Muscle of back (tissue), 13 donors: ENCODE measurements at places on chromosomes 3 and 15.
A peak's percentile ranks its signal among the peaks of the same experiment; 100 is the strongest.

DNA sequence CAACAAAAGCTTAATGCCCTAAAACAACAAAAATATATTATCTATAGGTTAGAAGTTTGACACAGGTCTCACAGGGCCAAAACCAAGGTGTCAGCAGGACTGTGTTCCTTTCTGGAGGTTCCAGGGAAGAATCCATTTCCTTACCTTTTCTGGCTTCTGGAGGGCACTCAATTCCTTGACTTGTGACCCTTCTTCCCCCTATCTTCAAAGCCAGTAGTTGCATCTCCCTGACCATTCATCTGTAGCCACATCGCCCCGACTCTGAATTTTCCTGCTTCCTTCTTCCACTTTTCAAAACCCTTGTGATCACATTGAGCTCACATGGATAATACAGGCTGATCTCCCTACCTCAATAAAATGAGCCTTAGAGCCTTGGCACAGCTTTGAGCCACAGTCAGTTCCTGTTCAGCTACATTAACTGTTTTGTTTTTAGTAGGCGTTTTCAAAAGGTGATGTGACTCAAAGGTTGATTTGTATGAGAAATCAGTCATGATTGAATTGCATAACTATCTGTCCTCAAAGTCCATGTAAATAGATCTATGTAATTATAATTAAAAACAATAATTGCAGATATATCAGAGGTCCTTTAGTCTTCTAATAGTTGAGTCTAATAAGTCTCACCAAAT is 12.4 kb downstream of the PFN2 start:
- DNase-seq = no peak

GRCh38 chr3:137259089-137259488 is 301.3 kb downstream of the IL20RB start:
- DNase-seq = no peak

GRCh38 chr15:80459380-80459779 is 55.2 kb downstream of the ARNT2 start:
- DNase-seq = no peak

- DNase-seq = no peak
These were observed 234.0 kb upstream of the BHLHE40 start for GRCh38 chr3:4745235-4745610.

GRCh38 chr3:120678984-120679383 is 3.1 kb downstream of the HGD start:
- no peak for DNase-seq

DNA sequence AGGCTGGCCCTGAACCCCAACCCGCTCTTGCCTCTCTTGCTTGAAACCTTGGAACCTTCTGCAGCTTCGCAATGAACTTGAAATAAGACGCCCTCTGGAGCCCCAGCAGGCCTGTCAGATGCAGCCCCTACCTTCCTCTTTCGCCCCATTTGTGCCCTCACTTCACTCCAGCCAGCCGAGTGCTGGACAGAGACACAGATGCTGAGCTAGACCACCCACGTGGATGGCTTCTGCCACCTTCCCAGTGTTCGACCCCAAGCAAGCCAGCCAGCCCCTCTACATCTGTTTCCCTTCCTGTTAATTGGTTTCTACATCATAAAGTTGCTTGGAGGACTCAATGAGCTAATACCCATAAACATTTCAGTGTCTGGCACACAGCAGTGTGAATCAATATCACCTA is 23.8 kb upstream of the SNRPA1 start:
- DNase-seq = no peak

- DNase-seq = no peak
These were observed 36.5 kb upstream of the UACA start for GRCh38 chr15:70799667-70800450.

- no peak for DNase-seq
These were observed 42.4 kb downstream of the OIP5 start for GRCh38 chr15:41289953-41290352.

DNA sequence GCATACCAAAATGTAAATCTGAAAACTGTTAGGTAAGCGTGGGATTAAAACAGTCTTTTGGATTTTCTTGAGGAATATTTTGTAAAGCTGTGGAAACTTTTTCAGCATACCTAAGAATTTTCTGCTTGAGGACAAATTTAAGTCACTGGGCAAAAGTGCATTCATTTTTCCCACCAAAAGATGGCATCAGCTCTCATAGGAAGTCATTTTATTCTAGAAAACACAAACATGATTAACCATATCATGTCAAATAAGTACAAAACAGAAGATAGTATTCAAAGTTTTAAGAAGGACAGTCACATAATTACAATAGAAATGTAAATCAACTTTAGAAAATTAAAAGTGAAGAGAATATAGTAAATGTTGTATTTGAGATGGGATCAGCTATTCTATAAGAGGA is 63.5 kb downstream of the SLC49A4 start:
- DNase-seq = peak; percentile 62

DNA sequence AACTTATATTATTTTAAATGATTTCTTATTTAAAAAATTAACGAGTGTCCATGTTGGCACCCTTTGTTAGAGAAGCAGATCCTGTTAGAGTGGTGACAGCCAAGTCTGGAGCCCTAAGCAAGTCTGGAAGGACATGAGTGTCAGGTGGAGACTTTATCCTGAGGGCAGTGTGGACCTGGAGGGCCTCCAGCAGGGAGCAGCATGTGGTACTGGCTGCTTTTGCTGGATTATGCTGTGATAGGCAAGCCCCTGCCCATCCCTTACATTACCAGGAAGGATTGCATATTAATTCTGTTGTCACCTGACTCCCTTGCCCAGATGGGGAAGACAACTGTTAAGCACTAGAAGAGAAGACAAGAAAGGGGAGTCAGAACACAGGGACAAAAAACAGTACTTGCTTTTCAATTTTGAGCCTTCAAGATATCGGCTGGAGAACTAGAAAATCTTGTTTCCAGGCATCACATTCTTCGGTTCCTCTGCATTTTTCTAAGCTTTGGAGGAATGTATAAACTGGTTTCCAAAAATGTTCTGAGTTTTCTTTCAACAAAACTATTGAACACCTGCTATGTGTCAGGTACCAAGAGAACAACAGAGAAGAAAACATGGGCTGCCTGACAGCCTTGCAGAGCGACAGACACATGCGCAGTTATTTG is 22.7 kb downstream of the ZNF860 start:
- DNase-seq = no peak

DNA sequence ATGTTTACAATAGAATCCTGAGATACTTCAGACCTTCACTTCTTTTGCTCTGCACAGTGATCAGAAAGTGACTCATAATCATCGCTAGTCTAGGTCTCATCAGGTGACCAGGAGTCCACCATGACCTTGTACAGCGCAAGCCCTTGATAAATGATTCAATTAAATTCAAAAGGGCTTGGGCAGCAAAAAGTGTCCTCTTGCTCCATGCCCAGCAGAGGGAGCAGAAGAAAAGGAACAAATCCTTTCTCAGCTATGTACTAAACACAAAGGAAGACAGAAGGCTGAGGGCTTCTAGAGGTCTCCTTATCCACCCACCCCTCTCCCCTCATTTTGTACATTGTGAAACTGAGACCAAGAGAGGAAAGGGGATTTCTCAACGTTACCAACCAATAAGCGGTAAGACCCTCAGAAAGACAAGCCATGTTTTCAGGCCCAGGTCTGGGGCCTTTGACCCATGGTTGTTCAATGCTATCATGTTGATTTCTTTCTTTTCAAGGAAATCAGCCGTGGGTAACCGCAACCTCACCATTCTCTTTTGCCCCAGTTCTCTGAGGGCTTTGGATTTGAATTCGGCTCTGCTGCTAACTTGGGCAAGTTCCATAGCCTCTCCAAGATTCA is 74.8 kb downstream of the AQP9 start:
- no peak for DNase-seq

DNA sequence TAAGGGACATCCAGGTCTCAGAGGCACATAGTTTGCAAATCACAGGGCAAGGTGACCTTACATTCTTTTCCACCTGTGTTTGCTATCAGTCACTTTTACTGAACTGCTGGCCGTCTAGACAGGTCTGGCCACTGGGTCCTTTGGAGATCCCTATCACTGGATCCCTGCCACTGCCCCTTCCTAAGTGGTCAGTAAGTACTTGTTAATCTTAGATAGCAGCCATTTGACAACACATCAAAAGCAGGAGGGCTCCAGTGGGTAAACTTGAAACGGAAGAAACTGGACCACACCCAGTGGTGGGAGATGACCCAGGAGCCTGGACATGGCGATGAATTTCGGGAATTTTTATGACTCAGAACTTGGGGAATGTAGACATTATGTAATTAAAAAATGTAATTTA is 28.9 kb upstream of the RASGRP1 start:
- DNase-seq = no peak

GRCh38 chr3:56468184-56469106 is at the start of gene ERC2:
TSS of gene ERC2 (minus strand) at chr3:56468467.
- DNase-seq = peak; percentile 78

DNA sequence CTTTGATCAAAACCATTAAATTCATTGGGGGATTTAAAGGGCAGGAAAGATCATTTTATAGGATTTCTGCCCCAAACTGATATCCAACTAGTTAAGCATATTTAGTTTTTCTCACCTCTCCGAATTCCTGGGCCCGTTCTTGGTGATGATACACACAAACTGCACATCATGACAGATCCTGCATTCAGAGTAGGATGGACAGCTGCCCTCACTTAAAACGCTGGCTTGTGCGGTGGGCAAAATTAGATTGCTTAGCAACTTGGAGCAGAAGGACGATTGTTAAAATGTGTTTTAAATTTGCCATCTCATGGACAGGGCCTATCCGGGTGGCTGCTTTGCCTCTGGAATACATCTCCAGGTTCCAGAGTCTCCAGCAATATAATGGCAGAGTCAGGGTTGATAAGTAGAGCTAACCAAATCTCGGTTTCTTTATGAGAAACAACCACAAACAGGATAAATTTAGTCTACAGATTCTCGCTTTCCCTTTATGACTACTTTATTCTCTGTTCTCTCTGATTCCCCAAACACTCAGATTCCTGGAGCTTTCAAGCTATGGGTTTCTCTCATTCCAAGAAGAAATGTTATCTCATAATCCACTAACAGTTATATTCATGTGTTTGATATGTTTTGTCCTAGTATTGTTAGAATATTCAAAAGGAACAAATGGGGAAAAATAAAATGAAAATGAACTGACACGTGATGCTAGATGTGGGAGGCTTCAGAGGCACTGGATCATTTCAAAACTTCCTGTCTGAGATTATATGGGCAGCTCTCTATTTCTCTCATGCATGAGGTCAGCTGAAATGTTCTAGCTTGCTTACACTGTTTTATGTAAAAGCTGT is 1014.1 kb upstream of the SEMA6D start:
- DNase-seq = no peak

DNA sequence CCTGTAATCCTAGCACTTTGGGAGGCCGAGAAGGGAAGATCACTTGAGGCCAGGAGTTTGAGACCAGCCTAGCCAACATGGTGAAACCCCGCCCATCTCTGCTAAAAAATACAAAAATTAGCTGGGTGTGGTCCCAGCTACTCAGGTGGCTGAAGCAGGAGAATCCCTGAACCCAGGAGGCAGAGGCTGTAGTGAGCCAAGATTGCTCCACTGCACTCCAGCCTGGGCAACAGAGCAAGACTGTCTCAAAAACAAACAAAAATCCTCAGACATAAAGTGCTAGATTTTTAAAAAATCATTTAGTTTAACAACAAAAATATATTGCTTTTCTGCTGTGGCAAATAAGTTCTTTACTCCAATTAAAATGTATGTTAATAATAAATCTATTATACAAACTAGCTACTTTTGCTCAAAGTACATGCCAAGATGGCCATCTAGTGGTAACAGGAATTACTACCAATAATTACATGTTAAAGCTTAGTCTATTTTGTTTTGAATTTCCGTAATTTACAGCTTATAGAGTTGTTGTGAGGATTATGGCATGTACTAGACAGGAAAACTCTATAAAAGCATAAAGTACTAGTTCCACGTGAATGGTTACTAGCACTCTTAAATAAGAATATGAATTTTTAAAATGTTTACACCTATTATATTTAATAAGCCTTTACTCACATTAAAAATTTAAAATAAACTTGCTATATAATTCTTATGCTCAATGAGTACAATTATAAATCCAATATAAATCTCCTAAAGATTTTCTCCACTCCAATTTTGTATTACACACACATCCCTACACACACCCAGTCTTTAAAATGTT is 39.0 kb downstream of the GABPB1 start:
- DNase-seq = peak; percentile 62

DNA sequence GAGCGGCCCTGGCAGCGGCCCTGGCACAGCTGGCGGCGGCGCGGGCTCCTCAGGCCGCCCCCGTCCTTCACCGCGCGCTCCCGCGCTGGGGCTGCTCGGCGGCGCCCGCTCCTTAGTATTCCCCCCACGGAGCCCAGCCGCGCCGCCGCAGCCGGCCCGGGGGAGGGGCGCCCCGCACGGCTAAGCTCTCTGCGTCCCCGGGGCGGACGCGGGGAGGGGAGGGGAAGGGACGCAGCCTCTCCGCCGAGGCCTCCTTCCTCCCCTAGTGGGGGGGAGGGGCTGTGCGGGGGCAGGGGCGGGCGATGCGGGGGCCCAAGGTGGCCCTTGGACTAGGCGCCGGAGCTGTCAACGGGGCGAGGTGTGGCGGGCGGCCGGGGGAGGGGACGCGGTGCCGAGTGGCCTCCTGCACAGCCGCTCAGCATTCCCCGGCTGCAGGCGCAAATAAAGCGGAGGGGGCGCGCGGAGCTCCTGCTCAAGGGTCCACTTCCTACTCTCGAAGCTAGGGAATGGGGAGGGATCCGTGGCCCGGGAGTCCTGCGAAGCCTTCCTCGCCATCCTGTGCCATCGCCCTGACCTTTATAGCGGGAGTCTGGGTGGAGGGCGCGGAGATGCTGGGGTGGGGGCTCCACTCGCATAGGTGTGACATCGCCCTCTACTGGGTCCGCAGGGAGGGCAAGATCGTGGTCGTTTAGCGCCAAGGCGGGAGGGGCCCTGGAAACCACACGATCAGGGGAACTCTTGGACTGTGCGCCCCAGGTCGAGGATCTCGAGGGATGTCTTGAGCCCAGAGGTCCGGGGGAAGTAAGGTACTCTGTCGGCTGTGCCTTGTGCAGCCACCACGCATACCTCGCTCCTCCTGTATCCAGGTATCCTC is 22.2 kb downstream of the EPHB3 start:
- DNase-seq = peak; percentile 42

DNA sequence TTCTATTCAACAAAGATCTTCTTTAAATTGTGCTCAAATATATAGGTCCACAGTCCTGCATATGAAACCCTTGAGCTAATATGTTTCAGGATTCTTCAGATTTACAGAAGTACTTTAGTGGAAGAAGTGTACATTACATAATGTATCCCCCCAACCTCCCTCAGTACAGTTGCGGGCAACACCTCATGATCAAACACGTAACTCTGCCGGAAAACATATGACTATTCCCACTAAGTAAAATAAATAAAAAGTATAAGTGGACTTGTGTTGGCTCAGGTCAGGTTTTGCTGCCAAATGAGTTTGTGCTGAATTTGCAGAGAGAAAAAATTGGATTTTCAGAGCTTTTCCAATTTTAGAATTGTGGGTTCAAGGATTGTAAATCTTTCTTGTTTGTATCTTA is 267.6 kb upstream of the MDFIC2 start:
- DNase-seq = no peak
